ENCODE measurements at places on chromosomes 6 and 20.

DNA sequence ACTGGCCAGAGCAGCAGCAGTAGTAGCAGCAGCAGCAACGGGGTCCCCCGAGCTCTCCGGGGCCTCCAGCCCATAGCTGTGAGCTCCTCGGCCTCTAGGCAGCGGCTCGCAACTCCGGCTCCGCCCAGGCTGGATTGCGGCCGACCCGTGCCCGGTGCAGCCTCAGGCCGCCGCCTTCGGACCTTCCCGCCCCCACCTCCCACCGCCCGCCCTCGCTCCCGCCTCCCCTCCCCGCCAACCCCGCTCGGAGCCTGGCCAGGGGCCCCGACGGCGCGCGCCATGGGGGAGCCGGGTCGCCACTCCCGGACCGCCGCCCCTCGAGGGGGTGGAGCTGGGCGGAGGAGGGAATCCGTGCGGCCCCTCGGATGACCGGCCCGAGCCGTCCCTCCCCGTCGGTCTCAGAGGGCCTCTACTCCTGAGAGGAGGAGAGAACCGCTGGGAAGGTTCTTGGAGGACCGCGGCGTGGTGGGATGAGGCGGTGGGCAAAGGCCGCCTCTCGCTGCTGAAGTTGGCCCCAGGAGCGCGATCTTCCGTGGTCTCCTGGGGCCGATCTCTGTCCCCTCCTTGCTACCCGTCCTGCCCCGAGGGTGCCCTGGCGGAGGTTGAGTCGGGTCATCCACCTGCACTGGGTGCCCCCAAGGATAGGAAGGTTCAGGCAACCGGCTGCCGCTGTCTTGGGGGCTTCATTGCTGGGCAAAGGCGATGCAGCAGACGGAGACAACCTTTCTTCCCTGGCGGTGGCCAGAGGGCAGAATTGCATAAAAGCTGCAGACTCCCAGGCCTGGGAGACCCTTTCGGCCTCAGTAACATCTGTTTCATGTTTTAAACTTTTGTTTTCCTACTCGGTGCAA lies at the start of gene ADAM33:
Gene ADAM33 (minus strand): TSS at position 80 of the 851 bp plus-strand sequence. CDS start 6 bp downstream, at position 74.
- DNase-seq: no peak

DNA sequence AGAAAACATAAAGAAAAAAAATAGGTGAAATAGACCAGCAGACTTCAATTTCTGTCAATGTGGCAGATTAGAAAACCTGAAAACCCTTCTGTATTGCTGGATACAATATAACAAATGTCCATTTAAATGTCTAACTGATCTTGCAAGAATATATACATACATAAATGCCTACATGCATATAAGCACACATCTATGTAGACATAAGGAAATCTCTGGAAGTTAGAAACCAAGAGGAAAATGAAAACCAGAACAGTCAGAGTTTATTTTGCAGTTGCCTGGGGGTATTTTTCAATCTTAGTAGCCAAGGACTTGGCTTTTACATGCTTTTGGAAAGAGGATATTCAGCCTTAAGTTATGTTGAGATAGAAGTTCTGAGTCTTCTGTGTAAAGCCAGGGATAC lies 184.0 kb downstream of the RPS12 start:
- DNase-seq: no peak

- DNase-seq: no peak
Measured at GRCh38 chr6:13282393-13283069, 45.8 kb downstream of the TBC1D7 start.

DNA sequence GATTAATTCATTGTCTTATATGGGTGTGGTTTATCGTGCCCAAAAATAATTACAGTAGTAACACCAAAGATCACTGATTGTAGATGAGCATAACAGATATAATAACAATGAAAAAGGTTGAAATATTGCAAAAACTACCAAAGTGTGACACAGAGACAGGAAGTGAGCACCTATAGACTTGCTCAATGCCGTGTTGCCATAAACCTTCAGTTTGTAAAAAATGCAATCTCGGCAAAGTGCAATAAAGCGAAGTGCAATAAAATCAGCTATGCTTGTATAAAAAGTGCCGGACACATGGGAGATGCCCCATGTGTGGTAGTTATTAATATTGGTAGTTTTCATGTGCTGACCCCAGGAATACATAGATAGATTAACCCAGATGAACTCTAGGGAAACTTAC lies 192.6 kb downstream of the NRN1 start:
- DNase-seq: no peak

DNA sequence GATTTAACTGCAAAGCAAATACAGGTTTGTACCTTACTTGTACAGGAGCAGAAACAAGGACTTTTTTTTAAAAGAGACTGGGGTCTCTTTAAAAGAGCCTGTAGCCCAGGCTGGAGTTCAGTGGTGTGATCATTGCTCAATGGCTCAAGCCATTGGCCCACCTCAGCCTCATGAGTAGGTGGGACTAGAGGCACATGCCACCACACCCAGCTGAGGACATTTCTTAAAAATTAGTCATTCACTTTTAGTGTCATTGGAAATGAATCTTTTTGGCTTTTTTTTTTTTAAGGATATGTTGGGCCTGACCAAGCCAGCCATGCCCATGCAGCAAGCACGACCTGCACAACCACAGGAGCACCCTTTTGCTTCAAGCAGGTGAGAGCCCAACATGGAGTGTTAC lies 16.9 kb downstream of the SEC23B start:
- no peak for DNase-seq

DNA sequence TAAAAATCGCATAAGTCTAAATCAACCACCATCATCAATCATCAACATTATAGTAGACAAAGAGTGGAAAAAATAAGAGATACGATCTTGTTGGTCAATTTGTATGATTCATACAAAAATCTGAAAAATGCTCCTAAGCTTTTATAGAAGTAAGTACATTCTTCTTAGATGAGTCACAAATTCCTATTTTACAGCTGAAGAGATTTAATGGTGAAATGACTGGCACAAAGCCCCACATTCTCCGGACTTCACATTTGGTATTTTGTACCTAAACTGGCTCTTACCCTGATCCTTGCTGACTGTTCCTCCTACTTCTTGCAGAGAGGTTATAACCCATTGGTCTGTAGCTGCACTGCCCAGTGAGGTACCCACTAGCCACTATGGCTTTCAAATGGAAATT lies 29.9 kb upstream of the PREP start:
- no peak for DNase-seq

GRCh38 chr6:31048099-31048498 lies 37.8 kb downstream of the MUC22 start:
- no peak for DNase-seq

- no peak for DNase-seq
Measured at GRCh38 chr6:3296537-3296936, 37.8 kb downstream of the PSMG4 start.

- no peak for DNase-seq
Measured at GRCh38 chr6:168583821-168584220, 142.8 kb downstream of the SMOC2 start.

DNA sequence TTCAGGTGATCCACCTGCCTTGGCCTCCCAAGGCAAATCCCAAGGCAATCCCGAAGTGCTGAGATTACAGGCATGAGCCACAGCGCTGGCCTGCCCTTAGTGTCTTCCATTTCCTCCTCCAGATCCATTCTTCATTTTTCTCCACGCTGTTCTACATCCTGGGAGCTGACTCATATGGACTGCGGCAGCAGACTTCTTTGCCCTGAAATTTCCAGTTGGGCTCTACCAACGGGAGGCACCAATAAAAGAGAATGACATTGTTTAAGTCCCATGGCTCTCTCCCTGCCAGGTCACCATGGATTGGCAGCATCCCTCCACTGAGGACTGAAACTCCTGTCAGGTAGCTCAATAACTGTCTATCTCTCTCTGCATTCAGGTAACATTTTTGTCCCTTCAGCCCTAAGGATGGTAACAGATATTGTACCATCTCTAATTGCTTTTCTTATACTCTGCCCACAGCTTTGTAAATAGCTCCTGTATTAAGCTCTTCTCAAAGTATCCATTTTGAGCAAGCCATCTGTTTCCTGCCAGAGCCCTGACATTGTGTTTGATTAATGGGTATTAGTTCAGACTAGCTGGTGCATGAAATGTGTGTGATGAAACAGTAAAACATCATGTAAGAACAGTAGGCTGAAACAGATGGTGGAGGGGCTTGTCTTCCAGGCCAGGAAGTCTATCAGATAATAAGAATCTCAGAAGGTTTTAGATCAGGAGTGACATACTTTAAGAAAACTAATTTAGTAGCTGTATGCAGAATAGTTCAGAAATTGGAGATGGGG lies 3.6 kb downstream of the TBCC start:
- no peak for DNase-seq

GRCh38 chr6:112938650-112939049 lies 591.5 kb downstream of the RFPL4B start:
- DNase-seq: no peak

GRCh38 chr20:44648068-44648467 lies 3.4 kb downstream of the ADA start:
- no peak for DNase-seq

GRCh38 chr20:16393836-16394235 lies 179.4 kb downstream of the KIF16B start:
- DNase-seq: no peak

Measured in activated CD4-positive, alpha-beta T cell treated with anti-CD3 and anti-CD28 coated beads, Interleukin-2, amount 50 U/mL, for 48 hours (primary cell).